Anterior cingulate cortex (tissue), 58 donors: ENCODE measurements at places on chromosomes 16 and 17.

GRCh38 chr17:78409191-78409928 is 30.9 kb downstream of the PGS1 start:
- DNase-seq: no peak

DNA sequence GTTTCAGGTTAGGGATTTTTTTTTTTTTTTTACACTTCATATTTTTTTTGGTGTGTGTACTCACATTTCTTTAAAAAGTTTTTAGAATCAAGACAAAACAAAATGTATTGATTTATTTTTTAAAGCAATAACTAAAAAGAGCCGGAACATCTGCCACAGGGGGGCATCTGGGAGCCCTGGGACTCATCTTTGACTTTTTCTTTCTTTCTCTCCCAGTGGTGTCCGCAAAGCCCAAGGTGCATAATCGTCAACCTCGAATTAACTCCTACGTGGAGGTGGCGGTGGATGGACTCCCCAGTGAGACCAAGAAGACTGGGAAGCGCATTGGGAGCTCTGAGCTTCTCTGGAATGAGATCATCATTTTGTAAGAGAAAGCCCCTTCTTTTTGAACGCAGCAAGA is 36.3 kb downstream of the WWP2 start:
- no peak for DNase-seq

GRCh38 chr16:9061358-9061813 is 30.1 kb upstream of the HAPSTR1 start:
- peak; percentile 17 for DNase-seq

- no peak for DNase-seq
Measured at GRCh38 chr16:47258874-47259461, 115.2 kb upstream of the NETO2 start.
